SJSA1 (cell line): ENCODE measurements at places on chromosomes 7 and 10.

GRCh38 chr10:69884686-69885085, 83.0 kb downstream of the COL13A1 start:
- no peak for DNase-seq

DNA sequence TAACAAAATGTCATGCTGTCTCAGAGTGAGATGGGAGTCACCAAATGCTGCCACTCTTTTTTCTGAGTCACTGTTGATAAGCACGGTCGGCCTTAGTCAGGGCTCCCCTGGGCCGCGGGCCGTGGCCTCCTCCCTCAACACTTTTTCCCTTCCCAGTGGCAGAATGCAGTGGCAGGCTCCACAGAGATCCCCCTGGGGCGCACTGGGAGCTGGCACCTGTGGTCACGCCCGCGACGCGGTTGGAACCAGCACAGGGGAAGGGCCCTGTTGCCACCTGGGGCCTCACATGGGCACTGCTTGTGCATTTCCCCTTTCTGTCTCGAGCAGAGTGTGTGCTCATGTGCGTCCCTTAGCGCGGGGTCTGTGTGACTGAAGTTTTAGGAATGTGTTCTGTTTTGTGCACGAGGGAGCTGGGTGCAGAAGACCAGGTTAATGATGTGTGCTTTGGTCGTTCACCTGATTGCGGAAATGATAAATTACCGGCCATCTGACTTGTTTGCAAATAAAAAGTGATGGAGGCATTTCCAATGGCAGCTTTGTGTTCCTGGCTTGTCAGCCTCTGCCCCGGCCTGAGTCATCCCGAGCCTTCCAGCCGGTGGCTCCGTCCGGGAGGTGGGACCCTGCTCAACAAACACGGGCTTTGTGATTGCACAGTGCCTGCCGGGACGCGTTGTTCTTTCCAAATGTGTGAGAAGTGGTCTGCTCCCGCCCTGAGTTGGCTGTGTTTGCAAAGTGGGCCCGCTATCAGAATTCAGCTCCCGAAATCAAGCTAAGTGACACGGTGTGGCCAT, 100.7 kb downstream of the NKX6-2 start:
- peak; percentile 58 for DNase-seq

DNA sequence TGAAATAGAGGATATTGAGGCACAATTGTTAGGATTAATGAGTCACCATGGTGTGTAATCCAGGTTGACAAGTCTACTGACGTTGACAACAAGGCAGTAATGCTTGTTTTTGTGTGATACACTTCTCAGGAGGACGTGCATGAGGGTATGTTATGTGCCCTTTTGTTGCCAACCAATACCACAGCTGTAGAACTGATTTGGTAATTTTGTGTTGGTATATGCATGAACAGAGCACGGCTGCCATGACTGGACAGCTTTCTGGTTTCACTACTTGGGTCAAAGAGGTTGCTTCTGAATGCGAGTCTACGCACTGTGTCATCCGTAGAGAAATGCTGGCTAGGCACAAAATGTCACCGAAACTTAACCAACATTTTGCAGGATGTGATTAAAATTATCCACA, 32.9 kb downstream of the PHTF2 start:
- no peak for DNase-seq

- no peak for DNase-seq
Observed at GRCh38 chr10:70993051-70993450, 104.7 kb upstream of the PCBD1 start.

GRCh38 chr10:36573246-36573645, 552.2 kb upstream of the ANKRD30A start:
- no peak for DNase-seq

GRCh38 chr10:2981361-2981801, 86.0 kb upstream of the PFKP start:
- peak; percentile 91 for DNase-seq

DNA sequence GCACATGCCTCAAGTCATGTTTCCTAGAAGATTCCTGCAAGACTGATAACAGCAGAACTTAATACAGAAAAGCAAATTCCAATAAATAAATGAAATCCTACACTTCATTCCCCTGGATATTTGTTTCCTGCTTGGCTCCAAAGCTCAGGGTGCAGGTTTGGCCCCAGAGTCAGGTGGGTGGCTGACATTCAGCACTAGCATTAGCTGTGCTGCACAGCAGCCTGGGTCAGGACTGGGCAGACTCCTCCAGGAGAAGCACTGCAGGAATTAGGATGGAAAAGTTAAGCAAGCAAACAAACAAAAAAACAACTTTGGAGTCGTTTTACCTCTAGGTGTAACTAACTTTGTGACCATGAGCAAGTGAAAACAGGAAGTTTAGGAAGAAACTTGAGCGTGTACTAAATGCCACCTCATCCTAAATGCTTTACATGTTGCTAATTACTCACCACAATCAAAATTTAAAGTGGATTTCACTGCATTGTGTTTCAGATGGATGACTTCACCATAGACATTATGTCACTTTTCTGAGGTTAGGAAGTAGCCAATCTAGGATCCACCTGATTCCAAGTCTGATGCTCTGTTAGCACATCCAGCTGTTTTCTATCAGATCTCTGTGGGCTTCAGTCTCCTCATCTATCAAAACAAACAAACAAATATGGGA, 239.4 kb downstream of the C7orf25 start:
- no peak for DNase-seq

- DNase-seq: no peak
Observed at GRCh38 chr10:120336306-120336910, 120.6 kb upstream of the PLPP4 start.

DNA sequence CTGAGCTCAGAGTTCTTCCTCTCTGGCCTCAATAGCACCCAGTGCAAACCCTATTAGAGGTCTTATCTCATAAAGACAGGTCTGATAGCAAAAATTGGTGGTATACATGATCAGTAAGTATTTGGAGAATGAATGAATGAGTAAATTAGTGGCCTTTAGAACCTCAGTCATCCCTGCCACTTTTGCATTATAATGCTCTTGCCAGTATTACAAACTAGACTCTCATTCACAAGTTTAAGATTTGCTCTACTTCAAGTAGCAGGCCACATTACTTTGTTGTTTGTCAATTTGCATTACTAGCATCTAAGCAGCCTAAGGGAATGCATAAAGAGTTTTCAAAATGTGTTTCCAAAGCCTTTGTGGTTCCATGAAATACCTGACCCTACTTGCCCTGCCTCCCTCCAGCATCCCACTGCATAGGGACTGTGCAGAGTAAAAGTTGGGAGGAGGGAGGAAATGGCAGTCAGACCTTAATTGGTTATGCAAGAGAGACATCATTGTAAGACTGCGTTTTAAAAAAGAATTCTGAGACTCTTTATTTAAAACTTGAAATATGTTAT, 21.3 kb downstream of the TSPAN12 start:
- DNase-seq: no peak
